ENCODE measurements at places on chromosomes 6 and 20. TPM values are rescaled to one million over a fixed set of nuclear protein-coding genes. Genes with fewer than 3 reads are reported as not detected.

CGAS gene
- 10.9 TPM for total RNA-seq

C6orf58 gene
- total RNA-seq = not detected

RIPOR2 gene
- total RNA-seq = 0.22 TPM

LPIN3 gene
- total RNA-seq = 7.7 TPM

TRIM27 gene
- total RNA-seq = 65.1 TPM

CDC25B gene
- 92.6 TPM for total RNA-seq

RNF5 gene
- total RNA-seq = 35.6 TPM

NMBR gene
- total RNA-seq = not detected

COL21A1 gene
- total RNA-seq = 0.14 TPM

OTOR gene
- total RNA-seq = not detected

CCN6 gene
- not detected for total RNA-seq

SCRT2 gene
- not detected for total RNA-seq

ADGRF4 gene
- total RNA-seq = 0.22 TPM

FAM83C gene
- total RNA-seq = not detected

SMLR1 gene
- not detected for total RNA-seq

OXT gene
- total RNA-seq = not detected

STMN3 gene
- 41.1 TPM for total RNA-seq

PRDM13 gene
- not detected for total RNA-seq

All from placental pericyte (primary cell).